ENCODE measurements at places on chromosomes 16 and 17. TPM values are rescaled to one million over a fixed set of nuclear protein-coding genes. Genes with fewer than 3 reads are reported as not detected.

Gene RNF112
- 0.43 TPM for total RNA-seq

Gene CES4A
- 2.2 TPM for total RNA-seq

Gene CX3CL1
- total RNA-seq: not detected

Gene HSD17B1
- total RNA-seq: 19.5 TPM

Gene ABI3
- total RNA-seq: not detected

Gene CD300LB
- total RNA-seq: not detected

Gene KCNH6
- not detected for total RNA-seq

Gene MARVELD3
- total RNA-seq: 11.7 TPM

Gene TPSD1
- total RNA-seq: not detected

Gene SDK2
- 7.5 TPM for total RNA-seq

Gene ATP1B2
- total RNA-seq: not detected

Gene KIF18B
- 0.24 TPM for total RNA-seq

Gene HBA1
- not detected for total RNA-seq

Gene ALOX12
- 0.24 TPM for total RNA-seq

Gene TXNDC17
- 295 TPM for total RNA-seq

Gene LPCAT2
- total RNA-seq: 18.5 TPM

Gene USP36
- total RNA-seq: 24.1 TPM

Gene CMTM2
- not detected for total RNA-seq

Gene NPIPB5
- 49.9 TPM for total RNA-seq

Gene TMC5
- total RNA-seq: not detected

Gene KRTAP9-7
- not detected for total RNA-seq

Gene WFDC1
- total RNA-seq: not detected

Data from tracheal epithelial cell (primary cell).